Islet precursor cell (in vitro differentiated cells): ENCODE measurements at places on chromosomes 11 and 22.

DNA sequence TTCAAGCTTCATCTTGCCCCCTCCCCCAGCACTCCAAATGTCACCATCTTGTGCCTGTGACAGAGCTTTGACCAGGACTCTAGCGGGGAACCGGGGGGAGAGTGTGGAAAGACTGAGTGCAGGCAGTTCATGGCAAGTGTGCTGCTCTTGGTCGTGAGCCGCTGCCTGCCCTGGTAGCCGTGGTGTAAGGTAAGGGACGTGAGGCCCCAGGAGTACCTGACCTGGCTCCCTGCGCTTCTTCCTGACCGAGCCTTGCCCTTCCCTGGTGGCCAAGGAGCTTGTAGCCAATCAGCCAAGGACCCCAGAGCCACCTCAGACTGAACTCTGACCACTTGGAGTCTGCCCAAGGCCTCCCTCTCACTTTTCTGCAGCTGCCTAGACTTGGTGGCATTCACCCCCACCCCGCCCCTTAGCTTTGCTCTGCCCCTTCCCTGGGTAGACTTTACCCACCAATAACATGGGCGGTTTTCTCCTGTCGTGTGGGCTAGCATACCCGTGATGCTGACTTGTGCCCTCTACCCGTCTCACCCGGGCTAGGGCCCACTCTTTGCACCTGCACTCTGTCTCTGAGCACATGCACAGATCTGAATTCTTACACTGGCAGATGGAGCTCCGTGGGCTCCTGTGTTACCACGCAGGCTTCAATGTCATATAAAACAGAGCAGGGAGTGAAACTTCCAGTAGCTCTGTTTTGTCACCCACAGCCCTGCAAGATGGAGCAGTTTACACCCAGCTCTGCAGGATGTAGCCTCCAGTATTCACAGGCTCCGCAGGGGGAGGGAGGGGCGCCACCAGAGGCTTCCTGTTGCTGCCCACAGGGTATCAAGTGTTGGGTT lies 1.5 kb downstream of the DGKZ start:
- DNase-seq: no peak

DNA sequence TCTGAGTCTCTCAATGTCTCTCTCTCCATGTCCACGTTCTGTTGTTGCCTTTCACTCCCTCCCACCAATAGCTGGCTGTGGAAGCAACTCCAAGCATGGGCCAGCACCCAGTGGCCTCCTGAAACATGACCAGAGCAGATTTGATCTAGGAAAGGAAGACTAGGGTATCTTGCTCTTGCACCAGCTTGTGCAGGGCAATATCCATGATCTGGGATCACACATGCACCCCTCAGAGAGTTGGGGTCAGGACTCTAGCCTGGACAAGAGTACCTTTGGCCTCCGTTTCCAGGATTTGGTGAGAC lies 34.5 kb upstream of the RIC3 start:
- peak; percentile 16 for DNase-seq

DNA sequence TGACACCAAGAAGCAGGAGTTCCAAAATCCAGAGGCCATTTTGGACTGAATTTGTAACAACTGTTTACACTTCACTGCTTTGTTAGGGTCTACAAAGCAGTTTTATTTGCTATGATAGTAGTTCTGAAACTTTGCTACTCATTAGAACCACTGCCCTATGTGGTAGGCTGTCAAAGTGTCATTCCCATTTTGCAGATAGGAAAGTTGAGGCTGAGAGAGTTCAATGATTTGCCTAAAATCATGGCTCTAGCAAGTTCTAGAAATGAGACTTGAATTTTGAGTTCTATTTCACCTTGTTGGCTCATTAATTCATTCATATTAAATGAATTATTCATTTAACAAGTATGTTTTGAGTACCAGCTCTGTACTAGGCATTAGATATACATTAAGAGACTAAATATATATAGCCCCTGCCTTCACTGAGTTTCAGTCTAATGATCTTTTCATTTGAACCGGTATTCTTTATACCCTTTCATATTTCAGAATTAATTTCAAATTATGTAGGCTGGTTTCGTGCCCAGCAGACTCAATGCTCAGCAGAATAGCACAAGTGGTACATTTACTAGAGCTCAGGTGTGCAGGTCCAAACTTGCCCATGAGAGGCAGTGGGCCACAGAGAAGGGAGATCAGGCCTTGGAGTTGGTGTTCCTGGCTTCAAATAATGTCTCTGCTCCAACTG lies 93.5 kb downstream of the ME3 start:
- DNase-seq: no peak

GRCh38 chr22:40345815-40346184 lies 500 bp upstream of the ADSL start:
- DNase-seq: peak; percentile 74

DNA sequence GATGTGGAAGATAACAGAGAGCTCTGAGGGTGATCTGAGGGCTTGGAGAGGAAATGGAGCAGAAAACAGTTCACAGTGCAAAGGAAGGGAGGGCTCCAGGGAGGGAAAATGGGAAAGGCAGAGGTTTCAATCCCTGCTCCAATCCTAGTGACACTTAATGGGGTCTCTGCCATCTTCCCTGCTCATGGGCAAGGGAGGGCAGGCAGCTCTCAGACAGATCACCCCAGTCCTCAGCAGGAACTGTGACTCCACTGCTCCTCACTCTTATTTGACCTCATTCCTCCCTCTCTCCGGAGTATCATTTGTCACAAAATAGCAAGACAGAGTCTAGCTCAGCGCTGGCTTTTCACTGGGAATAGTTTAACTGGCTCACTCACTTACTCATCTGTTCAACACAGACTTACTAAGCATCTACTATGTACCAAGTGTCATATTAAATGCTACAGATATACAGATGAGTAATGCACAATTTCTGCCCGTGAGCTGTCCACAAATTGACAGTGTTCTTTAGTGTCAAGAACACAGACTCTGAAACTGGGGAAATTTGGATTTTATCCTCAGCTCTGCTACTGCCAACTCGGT lies 817.4 kb downstream of the OPCML start:
- no peak for DNase-seq

DNA sequence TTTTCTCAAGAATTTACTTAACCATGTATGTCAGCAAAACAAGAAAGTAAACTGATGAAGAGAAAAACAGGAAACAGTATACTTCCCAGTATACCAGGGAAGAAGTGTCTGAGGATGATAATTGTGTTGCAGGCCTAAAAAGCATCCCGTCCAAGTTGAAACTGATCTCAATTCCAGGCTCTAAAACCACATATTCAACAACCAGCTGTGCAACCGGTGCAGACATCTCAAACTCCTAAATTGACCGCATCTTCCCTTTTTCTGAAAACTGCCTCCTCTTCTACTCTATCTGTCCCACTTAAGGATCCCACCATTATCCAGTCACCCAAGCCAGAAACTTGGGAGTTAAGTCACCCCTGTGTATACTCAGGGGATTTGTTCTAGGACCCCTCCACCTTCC lies 47.2 kb downstream of the CCDC83 start:
- DNase-seq: no peak

- no peak for DNase-seq
Observed at GRCh38 chr11:85540181-85540580, 87.0 kb downstream of the DLG2 start.

GRCh38 chr11:11069841-11070835 lies 212.3 kb upstream of the ZBED5 start:
- no peak for DNase-seq
